DMS79 (cell line): ENCODE measurements at places on chromosomes 3 and 15.

DNA sequence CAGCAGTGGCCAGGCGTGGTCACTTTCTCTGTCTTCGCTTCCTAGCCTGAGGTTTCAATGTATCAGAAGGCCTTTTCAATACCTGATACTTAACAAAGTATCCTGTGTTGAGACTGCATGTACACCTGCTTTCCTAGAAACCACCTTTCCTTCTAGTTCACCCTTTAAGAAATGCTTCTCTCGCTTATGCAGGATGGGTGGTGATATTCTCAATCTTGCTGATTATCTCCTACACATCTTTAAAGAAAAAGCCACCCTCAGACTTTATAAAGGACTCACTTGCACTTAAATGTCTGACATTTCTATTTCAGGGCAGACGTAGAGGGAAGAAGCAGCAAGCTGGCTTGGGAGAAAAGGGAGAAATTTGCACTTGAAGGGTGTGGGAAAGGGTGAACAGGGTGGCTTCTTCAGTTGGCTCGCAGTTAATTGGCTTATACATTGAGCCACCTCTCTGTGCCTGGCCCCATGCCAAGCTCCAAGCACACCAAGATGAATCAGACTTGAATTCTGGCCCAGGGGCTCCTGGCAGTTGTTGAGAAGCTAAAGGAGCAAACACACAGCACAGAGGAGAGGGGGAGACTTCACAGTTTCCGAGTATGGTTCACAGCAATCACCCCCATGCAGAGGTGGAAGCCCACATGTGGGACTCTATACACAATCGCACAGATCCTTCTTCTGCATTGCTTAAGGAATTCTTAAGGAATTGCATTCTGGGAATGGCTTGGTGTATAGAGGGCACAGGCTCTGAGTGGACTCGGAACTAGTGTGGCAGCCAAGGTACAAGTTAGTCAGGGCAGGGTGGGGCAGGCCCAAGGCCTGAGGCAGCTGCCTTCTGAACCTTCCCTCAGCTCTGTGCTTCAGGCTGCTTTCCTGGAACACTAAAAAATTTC, 1.3 kb downstream of the ARL6IP5 start:
- DNase-seq = peak; percentile 26

- DNase-seq = no peak
Observed at GRCh38 chr3:171286580-171287249, 173.5 kb downstream of the TNIK start.

DNA sequence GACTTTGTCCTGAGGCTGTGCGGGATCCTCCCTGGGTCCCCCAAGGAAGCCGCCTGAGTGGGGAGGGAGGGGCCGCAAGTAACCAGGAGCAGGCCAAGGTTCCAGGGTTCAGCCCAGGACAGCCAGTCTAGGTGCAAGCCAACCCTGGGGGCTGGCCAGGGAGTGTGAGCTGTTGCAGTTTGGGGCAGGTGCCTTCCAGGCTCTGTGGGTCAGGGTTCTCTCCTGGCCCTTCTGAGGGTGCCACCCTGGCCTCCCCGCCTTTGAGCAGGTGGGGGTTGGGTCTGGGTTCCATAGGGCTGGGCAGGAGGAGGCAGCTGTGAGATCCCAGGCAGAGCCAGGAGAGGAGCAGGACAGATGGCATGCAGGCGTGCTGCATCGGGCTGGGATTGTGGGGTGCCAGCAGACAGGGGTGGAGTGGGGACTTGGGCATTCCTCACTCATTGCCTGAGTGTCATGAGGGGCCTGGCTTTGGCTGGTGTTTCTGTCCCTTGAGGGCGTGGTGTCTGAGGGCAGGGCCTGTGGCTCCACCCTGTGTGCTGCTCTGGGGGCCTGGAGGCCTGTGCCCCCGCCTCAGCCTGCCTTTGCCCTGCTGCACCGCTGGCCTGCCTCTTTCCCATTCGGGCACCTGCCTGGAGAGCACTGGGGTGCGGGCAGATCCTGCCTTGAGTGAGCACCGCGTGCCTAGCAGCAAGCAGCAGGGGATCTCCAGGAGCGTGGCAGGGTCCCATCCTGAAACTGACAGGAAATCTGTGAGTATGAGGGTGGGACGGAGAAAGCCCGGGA, 18.4 kb downstream of the KLF13 start:
- DNase-seq = no peak

DNA sequence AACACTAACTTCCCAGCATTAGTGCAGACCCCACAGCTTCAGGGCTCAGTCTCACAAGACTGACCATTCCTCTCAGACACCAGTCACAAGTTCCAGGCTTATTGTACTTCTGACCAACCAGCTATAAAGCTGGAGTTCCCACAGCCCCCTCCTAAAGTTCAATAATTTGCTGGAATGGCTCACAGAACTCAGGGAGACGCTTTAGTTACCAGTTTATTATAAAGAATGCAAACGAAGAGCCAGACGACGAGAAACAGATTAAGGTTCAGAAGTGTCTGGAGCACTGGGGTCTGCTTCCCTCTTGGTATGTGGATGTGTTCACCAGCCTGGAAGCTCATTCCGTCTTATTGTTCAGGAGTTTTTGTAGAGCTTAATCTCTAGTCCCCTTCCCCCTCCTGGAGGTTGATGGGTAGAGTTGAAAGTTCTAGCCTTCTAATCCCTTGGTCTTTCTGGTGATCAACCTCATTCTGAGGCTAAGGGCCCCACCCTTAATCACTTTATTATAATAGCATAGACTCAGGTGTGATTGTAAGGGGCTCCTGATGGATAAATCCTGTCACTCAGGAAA, 4.8 kb upstream of the CSRNP1 start:
- DNase-seq = no peak

DNA sequence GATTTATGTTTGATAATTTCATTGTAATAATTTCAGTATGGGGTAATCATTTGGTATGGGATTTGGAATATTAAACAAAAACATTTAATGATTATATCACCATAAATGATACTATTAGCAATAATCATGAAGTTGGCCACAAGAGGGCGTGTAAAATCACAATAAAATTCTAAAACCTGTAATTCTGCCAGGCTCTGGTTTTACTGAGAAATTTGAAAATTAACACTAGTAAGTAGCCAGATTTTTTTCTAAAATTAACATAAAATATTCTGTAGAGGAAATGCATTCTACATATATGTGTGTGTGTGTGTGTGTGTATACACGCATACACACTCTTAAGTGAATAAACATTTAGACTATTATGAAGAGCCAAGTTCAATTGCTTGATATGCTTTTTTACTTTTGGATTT, 40.5 kb downstream of the FEZF2 start:
- no peak for DNase-seq

DNA sequence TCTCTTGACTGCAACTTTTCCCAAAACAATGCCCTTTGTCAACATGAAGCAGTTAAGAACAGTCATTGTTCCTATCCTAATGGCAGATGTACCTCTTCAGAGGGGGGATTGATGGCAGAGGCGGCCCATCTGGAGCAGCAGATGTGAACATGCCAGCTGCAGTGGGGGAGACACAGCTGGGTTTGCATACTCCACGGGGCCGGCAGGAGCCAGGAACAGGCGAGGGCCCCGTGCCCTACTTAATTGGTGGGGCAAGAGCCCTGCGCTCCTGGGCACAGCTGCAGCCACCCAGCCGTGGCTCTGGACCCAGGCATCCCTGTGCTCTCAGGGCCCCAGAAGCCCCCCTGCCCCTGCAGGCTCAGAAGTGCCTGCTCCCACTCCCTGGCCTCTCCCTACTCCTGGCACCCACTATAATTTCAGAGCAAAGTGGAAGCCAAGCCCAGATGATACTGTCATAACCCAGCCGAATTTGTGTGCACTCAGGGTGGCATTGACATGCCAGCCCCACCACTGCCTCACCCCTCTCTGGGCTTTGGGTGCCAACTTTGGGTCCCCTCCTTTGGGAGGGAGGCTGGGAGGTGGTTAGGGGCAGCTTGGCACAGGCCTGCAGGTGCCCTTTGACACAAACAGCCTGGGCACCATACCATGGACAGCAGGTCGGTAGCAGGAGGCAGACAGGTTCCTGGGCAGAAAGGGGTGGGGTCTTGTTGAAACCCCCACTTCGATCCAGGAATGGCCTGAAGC, 34.6 kb downstream of the ROPN1B start:
- DNase-seq = no peak

DNA sequence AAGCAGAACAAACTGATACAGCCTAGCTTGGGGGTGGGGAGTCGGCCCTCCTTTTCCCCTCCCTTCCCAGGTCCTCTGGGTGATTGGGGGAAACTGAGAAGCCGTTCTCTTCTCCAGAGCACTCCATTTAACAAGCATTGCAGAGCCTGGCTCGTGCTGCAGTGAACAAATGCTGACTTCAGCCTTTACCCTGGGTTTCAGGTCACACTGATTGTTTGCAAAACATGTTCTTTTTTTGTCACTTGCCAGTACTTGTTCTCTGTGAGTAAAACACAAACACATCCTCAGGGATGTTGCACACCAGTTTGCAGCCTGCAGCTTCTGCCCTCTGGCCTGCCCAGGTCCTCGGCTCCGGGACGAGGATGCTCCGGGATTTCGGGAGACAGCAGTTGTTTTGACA, 132.8 kb downstream of the PGPEP1L start:
- DNase-seq = no peak

GRCh38 chr3:139934613-139935015, 371 bp upstream of the CLSTN2 start:
- peak; percentile 73 for DNase-seq

- no peak for DNase-seq
Observed at GRCh38 chr3:134802428-134803050, 7.5 kb downstream of the EPHB1 start.

- no peak for DNase-seq
Observed at GRCh38 chr3:125236331-125236903, 23.9 kb upstream of the SLC12A8 start.

DNA sequence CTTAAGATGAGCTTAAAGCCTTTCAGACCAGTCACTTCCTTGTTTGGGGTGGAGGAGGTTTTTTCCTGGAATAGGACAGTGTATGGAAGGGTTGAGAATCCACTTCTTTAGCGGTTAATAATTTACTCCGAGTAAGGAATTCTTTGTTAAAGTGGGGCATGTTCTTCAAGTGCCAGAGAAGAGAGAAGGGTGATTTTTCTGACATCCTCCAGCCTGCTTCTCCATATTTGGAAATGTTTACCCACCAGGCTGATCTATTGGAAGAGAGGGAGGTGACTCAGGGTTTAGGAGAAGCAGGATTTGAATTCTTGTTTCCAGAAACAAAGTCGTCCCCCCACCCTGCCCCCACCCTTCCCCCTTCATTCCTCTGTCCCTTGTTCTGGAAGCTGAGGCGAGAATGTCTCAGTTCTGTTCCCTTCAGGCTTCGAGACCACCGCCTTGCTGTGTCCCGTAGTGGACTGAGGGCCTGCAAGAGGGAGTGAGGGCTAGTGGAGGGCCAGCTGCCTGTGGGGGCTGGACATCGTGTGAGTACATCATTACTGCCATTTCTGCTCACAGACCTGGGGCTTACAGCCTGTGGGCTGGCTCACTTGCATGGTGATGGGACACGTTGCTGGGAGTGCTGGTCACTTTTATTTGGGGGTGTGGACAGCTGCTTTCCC, 58.5 kb downstream of the LPP start:
- DNase-seq = no peak

- no peak for DNase-seq
Observed at GRCh38 chr15:46260937-46261336, 626.1 kb downstream of the SQOR start.

DNA sequence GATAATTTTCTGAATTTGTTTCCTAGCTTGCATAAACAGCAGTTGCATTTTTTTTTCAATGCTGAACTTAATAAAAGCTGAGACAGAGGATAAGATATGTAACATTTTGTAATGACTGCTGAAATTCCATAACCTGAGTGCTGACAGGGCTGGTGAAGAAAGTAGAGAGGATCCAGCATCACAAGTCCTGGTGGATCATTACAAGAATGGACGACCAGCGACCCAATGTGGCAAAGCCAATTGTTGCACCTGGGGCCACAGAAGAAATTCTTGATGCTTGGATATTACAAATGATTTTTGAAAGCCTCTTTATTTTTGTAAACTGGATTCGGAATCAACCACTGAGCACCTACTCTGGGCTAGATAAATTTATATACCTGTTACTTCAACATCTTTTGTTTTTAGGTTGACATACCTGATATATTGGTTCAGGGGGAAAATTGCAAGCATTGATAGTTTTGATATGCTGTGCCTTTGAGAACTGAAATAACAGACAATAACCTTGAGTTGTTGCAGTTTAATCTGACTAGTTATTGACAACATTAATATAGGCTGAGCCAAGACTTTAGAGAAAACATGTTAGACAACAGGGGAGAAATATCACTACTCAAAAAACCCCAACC, 3.9 kb upstream of the ACTL6A start:
- no peak for DNase-seq

GRCh38 chr15:69056365-69056764, 41.9 kb downstream of the NOX5 start:
- no peak for DNase-seq

GRCh38 chr15:59157840-59158700, 48.6 kb upstream of the LDHAL6B start:
- DNase-seq = no peak
